Stimulated activated CD8-positive, alpha-beta memory T cell treated with anti-CD3 and anti-CD28 coated beads, Interleukin-4, amount 100 ng/mL, for 4 hours (primary cell): ENCODE measurements at places on chromosomes 7 and 10.
A peak's percentile ranks its signal among the peaks of the same experiment; 100 is the strongest.

- no peak for DNase-seq
These were observed 111.9 kb downstream of the GALNT17 start for GRCh38 chr7:71243736-71244410.

DNA sequence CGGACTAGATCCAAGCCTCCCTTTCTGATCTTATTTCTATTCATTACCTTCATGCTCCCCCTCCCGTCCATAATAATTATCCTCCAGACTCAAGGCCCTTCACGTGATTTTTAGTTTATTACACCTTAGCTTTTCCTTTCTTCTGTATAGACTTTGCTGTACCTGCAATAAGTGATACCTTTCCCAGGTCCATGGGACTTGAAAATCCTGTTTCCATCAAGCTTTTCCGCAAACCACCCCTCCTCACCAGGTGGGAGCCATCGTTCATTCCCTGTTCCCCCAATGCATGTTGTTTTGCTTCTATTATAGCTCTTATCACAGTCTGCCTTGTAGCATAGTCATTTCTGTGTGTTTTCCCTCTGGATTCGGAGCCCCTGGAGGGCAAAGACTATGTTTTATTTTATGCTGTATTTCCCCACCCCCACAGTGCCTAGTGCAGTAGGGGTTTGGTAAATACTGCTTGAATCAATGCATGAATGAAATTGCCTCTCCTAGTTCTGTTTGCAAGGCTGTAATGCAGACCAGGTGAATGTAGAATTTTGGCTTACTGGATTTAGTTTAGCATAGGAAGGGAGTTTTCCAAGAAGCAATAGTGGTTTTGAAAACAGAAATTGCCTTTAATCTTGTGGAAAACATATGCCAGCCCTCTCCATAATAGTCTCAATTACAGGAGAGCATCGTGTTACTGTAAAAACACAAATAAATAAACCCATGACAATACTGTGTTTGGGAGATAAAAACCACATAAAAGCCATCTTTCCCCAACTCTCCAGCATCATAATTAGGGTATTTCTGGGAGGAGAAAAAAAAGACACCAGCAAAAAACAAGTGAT is 213.4 kb downstream of the AUTS2 start:
- DNase-seq = no peak

DNA sequence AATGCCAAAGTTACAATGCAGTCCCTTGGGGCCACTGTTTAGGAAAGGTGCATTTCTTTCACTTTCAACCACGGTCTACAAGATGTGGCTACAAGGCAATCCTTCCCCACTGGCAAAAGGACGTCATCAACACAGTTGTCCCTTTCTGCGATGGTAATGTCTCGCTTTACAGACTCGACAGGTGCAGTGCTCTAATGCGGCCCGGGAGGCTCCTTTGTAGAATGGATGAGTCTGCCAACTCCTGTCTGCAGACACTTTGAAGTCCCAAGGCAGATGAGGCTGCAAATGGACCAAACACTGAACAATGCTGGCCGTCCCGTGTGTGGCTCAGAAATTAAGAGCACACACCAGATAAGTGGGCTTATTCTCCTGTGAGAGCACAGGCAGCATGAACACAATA is 133.7 kb downstream of the PIP4K2A start:
- no peak for DNase-seq

- no peak for DNase-seq
These were observed 56.4 kb upstream of the CCDC71L start for GRCh38 chr7:106717254-106717954.

DNA sequence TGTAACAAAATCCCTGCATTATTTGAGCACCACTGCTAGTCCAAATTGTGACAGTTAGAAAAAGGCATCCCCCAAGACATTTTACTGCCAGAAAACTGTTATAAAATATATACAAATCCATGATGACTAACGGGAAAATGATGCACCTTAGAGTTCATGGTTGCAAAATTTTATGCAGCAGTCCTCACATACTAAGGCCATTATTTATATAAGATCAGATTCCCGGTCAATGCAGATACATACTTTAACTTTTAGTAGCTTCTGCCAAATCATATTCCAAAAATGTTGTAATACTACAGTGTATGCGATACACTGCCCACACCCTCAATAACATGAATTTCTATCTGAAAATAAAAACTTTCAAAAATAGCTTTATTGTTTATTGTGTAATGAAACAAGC is 239.9 kb upstream of the ZNF32 start:
- DNase-seq = no peak

DNA sequence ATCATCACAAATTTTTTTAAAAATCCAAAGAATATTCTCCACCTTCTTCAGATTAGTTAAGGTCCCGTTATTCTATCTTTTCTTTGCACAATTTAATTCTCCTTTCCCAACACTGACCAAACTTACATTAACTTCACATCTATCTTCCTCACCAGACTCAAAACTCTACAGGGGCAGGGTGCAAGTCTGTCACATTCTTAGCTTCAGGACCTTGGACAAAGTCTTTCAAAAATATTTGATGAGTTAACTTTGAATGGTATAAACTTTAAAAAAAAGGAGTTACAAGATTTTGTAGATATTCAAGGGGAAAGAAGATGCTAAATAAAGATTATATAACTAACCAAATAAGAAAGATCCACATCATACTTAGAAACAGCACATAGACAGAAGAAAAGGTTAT is 132.7 kb downstream of the ZNF438 start:
- no peak for DNase-seq

DNA sequence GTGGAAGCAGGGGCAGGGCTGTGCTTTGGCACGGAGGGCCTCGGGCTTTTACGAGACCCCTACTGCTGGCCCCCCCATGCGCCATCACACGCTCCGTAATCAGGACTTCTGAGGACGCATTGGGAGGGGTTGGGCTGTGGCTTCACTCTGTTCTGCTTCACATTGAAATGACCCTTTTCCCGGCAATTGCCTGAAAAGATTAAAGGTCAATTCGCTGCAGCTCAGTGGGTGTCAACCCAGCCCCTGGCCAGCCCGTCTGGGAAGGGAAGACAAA is 41.7 kb upstream of the UBE3C start:
- DNase-seq = no peak

GRCh38 chr10:91582153-91582554 is 50.7 kb downstream of the PPP1R3C start:
- DNase-seq = no peak

DNA sequence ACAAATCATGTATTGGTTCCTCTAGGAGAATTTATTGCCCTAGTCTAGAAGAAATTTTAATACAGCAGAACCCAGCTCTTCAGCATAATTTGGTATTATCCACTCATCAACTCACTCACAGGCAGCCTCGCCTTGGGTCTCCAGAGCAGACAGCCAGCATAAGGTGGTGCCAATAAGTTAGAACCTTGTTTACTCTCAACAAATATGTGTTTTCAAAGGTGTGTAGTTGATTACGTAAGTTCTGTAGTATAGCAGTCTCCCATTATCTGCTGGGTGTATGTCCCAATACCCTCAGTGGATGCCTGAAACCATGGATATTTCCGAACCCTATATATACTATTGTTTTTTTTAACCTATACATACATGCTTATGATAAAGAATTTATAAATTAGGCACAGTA is 522.5 kb upstream of the LRRN3 start:
- DNase-seq = no peak

GRCh38 chr10:22252801-22253579 is 35.2 kb upstream of the EBLN1 start:
- DNase-seq = no peak

- no peak for DNase-seq
These were observed 113.9 kb downstream of the CYTH3 start for GRCh38 chr7:6158424-6159096.

DNA sequence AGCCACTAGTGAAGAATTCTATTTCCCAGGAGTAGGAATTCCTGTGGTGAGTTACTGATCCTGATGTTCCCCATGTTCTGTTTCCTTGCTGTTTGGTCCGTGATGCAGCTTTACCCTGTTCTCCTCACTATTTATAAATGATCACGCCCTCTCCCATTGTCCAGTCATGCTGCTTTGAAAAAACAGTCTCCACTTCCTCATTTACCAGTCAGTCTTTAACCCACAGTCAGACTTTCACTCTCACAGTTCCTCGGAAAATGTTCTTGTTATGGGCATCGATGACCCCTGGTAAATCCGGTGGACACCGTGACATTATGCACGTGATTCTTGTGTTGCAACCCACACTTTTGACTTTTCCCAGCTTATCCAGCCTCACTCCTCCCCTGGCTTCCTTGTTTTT is 14.4 kb downstream of the SCIN start:
- no peak for DNase-seq

DNA sequence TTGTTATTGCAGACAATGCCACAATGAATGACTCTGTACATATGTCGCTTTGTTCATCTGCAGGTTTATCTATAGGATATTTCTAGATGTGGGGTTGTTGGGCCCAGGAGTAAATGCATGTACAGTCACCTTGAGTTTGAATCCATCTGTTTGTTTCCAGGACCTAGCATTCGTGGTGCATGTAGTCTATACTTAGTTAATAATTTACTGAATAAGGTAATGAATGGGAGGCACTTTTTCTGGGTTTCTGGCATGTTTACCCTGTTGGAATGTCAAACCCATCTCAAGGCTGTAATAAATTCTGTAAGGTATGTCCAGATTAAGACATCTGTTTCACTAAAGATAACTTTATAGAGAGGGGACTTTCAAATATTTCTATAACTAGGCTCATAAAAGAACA is 23.5 kb downstream of the HECTD2 start:
- DNase-seq = no peak

DNA sequence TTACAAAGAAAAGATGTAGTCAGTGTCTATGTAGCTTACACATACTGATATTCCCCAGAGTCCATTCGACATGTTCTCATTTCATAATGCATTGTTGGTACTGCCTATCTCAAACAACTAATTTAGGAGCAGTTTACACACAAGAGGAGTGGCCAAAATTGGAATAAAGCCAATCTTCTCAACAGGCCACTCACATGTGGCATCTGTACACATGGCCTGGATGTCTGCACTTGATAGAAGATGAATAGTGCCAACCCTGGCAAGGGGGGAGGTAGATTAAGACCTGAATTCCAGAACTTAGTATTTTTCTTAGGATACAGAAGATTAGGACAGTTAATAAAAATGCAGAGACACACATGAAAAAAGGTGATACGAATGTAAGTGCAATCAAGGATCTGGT is 125.3 kb upstream of the STARD3NL start:
- DNase-seq = no peak

- DNase-seq = no peak
These were observed 535.1 kb downstream of the INHBA start for GRCh38 chr7:41167836-41168235.

DNA sequence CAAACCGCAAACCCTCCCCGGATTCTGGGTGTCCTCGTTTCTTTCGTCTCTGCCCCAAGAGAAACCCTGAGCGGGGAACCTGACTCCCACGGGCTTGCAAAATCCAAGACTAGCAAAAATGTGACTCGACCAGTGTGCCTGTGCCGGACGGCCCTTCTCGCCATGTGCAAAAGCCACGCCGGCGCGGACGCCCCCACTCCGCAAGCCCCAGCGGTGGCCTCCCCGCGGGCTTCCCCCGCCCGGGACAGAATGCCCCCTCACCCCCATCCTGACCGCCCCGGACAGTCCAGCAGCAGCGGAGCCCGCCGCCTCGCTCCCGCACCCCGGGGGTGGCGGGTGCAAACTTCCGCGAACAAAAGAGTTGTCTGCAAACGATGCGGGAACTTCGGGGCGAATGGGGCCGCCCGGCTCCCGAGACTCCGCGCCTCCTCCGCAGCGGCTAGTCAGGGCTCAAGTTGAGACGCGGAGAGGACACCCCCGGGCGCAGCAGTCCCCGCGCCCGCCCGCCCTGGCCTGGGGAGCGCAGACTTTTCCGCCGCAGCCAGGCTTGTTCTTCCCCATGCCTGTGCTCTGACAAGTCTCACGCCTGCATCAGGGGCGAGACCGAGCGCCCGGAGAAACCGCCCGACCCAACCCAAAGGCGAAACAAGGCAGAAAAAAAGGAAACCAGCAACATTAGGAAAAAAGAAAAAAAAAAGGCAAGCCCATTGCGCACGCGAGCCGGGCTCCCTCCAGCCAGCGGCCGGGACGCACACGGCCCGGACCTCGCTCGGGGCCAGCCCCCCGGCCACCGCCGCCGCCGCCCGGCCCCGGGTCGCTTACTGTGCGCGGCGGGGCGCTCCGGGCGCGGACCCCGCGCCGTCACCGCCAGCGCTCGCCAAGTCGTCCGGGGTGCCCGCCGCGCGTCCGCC is 732 bp downstream of the FAM53B start:
- no peak for DNase-seq

- DNase-seq = peak; percentile 21
These were observed 117.4 kb downstream of the INPP5A start for GRCh38 chr10:132654708-132655661.

DNA sequence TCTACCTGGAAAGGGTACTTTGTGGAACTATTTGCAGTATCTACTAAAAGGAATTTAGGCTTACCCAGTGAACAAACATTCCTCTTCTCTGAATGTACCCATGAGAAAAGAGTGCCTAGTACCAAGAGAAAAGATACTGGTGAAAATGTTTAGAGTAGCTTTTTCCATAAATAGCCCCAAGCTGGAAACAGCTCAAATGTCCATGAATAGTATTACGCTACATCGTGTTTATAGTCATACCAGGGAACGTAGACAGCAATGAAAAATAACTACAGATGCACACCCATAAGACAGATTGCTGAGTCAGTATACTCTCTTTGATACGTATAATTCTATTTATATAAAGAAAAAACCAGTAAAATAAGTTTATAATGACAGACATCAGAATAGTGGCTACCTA is 285.9 kb downstream of the KLF6 start:
- no peak for DNase-seq

GRCh38 chr10:5596611-5597341 is 69.6 kb downstream of the ASB13 start:
- no peak for DNase-seq

DNA sequence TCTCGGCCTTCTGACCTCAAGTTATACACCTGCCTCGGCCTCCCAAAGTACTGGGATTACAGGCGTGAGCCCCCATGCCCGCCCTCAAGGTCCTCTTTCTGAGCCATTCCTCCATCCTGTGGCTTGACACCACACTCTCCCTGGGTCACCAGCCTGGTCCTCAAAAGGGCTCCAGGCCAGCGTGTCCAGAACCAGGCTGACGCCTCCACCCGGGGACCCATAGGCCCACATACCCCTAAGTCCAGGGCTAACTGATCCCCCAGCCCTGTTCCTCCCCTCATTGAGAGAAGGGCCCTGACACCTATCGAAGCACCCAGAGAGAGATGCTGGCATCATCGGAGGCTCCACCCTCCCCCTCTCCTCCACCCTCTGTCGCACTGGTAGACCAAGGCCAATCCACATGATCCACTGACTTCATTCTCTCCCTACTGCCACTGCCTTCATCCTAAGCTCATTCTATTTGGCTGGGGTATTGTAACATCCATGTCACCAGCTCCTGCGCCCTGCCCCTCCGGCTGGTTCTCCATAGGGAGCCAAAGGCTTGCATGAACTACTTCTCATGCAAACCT is 46.7 kb downstream of the TMEM270 start:
- DNase-seq = no peak

- no peak for DNase-seq
These were observed 39.9 kb upstream of the BNIP3 start for GRCh38 chr10:132021504-132022143.

GRCh38 chr10:1434202-1434601 is 303.1 kb downstream of the ADARB2 start:
- DNase-seq = no peak
